ENCODE measurements at places on chromosomes 7 and 10.
A peak's percentile ranks its signal among the peaks of the same experiment; 100 is the strongest.

DNA sequence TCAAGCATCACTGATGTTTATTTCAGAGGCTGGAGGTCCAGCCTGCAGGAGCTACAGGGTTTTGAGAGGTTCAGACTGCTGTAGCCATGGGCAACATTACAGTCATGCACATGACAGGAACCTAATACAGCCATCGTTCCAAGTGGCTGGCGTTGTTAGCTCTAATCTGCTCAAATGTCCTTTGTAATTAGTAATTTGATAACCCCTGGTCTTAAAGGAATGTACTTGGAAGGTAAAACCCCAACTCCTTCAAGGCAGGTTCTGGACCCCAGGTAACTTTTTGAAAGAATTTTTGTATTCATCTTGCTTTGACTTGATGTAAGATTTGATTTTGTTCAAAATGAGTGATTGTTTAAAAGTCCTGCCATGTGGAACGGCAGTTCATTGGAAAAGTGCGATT lies 34.7 kb upstream of the FOXI2 start:
- DNase-seq: no peak

DNA sequence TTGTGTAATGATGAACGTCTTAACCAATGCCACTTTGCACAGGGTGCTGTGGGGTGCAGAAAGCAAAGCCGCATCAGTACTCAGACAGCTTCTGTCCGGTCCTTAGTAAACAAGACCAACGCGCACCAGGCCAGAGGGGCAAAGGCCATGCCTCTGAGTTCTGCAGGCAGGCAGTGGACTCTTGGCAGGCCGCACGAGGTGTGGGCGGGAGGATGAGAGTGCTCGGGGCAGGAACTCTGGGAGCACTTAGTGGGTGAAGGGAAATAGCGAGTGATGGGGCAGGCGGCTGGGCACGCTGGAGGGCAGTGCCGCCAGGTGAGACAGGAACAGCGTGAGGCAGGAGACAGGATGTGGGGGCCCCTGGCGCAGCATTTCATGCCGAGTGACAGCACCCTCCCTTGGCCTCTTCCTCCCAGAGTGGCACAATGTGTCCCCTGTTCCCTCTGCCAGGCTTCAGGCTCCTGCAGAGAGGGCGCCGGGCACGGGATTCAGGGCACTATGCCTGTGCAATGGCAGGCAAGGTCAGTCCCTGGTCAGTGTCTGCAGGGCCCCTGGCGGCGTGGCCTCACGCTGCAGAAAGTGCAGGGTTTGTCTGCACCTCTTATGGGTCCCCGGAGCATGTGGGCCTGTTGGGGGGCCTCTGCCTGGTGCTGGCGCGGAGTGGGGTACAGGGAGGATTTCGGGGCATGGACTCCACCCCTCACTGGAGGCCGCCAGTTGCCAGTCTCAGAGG lies 60.4 kb downstream of the VIPR2 start:
- DNase-seq: no peak

DNA sequence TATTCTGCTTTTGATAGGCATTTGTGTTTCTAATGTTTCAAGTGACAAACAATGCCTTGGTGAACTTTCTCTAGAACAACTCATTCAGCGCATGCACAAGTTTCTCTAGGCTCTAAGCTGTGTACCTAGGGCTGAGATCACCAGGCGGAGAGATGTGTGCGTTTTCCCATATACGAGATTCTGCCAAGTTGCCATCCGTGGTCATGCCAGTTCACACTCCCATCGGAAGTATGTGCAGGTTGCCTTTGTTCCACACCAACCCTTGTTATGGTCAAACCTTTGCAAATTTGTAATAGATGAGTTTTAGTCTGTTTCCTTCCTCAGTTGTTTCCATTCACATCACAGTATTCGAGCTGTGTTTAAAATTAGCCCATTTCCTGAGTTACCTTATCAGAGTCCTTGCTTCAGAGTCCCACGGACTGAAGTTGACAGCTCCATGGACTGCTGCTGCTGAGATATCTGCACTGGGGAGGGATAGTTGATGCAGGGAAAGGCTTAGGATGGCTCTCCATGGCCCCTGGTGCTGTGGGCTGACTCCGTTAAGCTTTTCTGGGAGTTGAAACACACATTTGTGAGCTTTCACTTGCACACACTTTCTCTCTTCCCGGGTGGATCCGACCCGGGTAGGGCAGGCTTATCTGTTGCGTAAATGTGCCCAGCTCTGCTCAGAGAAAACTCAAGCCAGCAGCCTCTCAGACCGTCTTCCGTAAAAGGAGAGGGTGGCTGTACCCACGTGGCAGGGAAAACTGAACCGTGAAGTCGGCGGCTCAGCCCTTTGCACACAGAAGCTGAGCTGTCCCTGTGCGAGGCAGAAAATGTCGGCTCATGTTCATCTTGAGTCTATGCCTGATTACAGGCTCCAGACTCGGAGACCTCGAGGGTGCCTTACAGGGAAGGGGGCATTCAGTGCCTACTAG lies 49.4 kb downstream of the HK1 start:
- DNase-seq: peak; percentile 75

GRCh38 chr10:118238573-118239235 lies 103.4 kb downstream of the FAM204A start:
- no peak for DNase-seq

DNA sequence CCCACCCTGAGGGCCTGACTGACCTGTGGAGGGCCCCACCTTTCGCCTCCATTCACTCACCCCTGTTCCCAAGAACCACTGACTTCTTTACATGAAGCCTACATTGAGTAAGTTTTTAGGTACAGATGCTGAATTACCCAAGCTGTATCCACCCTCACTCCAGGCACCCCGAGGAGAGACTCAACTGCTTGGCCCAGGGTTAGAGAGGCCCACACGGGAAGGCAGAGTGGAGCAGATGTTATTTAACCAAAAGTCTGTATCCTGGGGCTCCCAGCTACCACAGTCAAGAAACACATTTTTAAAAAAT lies 213.1 kb upstream of the FRMD4A start:
- no peak for DNase-seq

DNA sequence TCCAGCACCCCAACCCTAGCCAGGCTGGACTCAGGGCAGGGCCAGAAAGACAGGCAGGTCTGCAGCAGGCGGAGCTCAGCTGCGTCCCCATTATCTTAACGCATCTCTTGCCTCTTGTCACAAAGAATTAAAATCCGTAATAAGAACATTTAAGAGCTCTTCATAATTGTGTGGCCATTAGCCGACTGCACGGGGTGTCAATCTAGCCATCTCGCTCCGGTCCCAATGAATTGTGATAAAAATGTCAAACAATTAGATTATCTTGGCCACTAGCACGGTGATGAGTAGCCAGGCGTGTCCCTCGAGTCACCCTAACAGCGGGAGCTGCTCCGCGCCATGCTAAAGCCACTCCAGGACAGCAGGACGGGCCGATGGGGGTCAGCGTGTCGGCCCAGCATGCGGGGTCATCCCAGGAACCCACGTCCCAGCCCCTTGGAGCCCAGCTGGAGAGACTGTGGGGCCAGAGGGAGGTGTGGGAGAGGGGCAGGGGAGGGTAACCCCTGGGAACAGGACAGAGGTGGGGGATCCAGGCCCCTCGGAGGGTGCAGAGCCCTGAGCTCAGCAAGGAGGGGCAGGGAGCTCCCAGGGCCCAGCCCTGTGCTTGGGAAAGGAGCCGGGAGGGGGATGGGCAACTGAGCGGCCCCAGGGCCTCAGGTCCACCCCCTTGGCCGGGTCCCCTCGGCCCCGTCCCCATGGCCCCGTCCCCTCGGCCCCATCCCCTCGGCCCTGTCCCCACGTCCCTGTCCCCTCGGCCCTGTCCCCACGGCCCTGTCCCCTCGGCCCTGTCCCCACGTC lies 17.7 kb upstream of the NKX6-2 start:
- no peak for DNase-seq

GRCh38 chr7:42900842-42901241 lies 11.0 kb downstream of the C7orf25 start:
- DNase-seq: no peak

GRCh38 chr10:106251573-106251972 lies 912.9 kb downstream of the SORCS1 start:
- no peak for DNase-seq

DNA sequence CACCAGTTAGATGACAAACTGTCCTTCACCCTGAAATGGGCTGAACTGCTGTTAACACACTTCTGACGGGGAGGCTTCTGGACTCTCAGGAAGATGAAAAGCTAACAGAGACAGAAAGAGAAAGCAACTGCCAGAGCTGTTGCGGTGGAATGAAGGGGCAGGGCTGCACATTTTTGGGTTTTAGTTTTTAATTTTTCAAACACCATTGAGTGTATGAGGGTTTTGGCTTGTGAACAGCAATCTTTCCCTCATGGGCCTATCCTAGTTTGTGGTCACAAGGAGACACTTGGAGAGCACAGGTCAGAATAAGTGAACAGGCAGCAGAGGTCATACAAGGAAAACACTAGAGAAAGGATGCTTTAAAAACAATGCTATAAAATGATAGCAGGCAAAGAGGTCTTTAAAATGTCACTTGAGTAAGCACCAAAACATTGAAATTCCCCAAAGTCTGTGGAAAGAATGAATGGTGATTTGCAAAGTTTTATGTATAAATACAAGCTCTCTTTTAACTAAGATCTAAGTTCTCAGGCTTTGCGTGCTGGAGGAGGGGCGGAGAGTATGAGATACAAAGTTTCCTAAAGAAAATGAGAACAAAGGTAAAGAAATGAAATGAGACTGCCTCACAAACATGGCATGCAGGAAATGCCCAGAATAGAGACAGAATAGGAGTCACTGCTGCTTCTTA lies 101.4 kb upstream of the GLI3 start:
- no peak for DNase-seq

DNA sequence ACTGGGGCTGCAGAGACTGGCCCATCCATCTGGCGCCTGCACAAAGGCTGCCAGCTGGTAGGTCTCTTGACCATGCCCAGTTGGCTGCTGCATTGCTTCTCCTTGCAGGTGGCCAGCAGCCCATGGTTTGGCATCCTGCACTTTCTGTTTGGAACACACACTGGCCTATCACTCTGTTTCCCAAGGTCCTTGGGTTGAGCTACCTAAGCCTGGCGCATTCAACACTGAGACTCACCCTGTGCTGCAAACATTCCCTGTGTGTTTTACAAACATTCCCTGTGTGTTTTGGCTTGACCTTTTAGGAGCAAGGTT lies 55.5 kb downstream of the TACR2 start:
- no peak for DNase-seq

Measured in midbrain (tissue), 1 donor.